EL (cell line): ENCODE measurements at places on chromosomes 16 and 17.
A peak's percentile ranks its signal among the peaks of the same experiment; 100 is the strongest.

GRCh38 chr17:64148699-64149098, 18.8 kb upstream of the ERN1 start:
- peak; percentile 22 for DNase-seq

DNA sequence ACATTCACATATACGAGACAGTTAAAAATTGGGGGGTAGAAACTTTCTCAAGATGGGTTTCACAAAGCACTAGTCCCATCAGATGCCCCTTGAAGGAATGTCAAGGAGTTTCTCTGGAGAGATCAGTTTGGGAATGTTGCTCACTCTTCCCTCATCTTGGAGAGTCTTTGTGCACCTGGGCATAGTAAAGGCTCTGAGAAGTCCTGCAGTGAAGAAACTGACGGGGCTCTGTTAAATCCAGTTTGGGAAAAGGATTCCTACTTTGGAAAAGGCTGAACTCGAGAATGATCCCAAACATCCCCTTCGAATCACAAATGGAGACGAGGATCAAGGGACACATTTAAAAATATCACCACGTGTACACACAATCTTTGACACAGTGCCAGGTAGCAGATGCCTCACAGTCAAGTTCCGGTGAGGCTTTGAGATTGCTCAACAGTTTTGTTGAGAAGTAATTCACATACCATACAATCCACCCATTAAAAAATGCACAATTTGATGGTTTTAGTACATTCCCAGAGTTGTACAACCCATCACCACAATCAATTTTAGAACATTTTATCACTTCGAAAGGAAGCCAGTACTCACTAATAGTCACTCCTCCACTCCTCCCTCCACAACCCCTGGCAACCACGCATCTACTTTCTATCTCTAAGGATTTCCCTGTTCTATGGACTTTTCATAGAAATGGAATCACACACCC, 203.4 kb upstream of the FOXF1 start:
- peak; percentile 57 for DNase-seq

DNA sequence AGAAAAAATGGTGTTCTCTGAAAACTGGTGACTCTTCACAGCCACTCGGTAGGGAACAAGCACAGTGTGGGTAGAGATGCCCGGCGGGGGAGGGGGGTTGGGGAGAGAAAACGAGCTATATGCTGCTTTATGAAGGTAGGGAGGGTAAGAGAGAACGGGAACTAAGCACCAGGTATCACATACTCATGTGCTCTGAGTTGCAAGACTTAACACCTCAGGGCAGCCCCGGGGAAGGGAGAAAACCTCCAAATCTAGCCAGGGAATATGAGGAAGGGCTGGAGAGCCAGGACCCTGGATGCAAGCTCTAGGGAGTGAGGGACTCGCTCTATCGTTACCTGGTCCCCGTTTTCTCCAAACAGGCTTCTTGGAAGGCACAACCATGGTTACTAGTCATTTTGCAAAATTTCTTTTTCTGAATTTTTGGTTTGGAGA, 35.3 kb downstream of the HIC1 start:
- DNase-seq, result no peak

DNA sequence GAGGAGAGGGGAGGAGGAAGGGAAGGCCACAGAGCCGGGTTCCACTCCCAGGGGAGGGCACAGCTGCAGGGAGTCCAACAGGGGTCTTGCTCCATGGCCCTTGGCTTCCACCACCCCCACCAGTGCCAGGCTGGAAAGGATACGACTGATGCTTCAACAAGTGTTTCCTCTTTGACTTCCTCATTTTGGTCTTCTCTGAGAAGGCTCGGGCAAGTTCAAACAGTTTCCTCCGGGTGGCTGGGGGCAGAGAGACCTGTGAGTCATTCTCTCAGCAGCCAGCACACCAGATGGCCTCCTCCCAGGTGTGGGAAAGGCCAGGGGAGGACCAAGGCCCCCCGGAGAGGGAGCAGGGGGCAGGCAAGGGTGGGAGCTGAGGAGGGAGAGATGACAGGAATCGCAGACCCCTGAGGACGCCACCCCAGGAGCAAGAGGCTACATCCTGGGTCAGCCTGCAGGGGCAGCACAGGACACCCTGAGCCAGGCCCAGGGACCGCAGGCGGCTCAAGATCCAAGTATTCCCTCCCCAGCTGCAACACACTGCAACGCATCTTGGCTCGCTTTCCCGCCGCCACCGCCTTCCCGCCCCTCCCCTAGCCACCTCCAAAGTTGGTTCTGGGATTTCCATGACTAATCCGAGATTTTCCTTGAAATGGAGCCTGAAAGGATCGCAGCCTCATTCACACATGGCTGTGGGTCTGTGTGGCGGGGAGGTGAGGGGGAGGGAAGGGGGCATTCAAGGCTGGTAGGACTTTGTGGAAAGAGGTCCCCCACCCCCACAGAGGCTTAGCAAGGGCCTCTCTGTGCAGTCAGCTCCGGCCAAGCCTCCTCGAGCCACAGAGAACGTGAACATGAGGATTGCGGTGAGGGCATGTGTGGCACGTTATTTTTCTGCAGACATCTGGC, 18.4 kb upstream of the MRPS23 start:
- peak; percentile 95 for DNase-seq

GRCh38 chr16:89040861-89041570, 52.6 kb upstream of the ACSF3 start:
- no peak for DNase-seq

DNA sequence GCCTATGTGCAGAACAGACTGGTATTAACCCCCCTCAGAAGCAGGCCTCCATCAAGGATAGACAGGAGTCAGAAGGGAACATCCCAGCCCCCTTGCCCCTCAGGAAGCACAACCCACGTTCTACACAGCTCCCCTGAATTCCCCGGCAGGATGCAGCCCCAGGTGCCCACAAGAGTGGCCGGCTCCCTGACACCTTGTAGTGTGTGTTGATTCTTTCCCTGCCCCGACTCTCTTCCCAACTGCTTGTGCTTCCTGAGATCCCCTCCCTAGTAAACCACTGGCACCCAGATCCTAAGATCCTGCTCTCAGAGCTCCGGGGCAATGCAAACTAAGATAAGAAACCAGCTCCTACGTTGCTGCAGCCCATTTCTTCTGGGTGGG, 34.8 kb upstream of the LITAF start:
- DNase-seq, result no peak

DNA sequence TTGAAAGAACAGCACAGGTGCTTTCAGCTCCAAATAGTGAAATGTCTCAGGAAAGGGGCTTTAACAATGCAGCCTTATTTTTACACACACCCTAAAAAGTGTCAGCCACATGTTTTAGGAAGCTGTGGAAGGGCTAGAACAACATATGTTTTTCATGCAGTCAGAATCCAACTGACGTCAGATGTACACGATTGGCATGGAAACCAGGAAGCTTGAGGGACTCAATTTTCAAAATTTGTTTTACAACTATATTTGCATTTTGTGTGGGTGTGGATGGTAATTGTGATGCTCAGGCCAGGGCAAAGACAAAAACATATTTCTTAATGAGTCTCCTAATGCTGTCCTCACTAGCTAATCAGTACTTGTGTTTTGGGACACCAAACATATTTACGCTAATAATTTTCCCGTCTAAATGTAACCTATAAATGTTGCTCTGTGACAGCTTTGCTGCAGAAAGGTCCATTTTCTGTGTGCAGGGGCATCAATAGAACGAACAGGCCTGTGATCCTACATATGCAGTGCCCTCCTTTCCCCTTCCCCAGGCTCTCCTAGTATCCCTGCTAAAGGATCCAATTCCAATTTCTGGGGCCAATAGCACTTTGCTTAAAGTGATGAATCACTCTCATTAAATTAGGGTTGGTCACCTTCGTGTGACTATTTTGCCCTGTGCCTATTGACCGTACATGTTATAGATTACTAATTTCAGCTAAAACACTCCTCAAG, 434.0 kb upstream of the CDH5 start:
- no peak for DNase-seq

DNA sequence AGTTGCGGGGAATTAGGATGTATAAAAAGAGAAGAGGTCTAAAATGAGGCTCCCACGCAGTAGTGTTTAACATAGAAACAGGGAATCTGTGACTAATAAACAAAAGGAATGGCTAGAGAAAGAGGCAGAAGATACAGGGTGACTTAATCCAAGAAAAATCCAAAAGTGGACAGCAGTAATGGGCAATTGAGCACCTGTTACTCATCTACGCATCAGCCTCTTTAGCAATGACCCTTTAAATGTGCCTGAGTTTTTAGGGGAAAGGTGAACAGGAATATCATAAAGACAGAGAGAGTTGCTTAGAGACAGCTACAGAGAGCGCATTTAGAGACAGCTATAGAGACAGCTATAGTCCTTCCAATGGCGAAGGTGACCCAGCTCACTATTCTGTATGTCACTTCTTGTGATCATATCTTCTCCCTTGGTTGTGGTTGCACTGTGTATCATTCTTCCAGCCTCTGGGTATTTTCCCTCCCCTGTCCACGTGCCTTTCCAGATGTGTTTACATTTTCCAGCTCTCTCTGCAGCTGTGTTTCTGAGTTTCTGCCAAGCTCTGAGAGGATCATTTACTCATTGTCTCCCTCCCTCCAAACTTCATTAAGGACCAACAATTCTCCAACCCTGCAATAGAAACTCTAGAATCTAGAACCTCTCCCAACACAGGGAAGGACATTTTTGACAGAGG, 61.5 kb downstream of the MYOCD start:
- peak; percentile 56 for DNase-seq

DNA sequence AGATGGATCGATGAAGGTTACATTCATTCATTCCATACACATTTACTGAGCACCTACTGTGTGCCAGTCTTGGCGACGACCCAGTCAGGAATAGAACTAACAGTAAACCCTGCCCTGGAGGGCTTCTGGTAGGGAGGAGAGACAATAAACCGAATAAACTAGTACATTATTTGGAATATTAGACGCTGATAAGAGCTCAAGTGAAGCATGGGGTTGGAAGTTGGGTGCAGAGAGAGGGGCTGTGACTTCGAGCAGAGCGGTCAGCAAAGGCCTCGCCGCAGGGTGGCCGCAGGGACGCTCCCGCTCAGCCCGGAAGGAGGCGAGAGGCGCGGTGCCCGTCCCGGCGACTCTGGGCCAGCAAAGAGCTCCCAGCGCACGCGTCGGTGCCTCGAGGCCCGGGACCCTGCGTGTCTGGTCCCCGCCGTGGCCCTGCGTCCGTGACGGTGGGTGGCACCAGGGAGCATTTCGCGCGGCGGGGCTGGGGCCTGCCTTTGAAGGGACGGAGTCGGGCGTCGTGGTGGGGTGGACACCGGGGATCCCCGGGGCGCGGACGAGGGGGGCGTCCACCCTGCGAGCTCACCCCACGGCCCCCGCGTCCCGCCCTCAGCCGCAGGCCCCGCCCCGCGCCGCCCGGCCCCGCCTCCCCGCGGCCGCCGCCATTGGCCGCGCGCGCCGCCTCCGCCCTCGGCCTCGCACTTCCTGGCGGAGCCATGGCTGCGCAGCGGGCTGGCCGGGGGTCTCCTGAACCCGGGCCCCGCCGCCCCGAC, at the start of gene KLHL36:
Gene KLHL36 (plus strand): TSS at position 684 of the 767 bp plus-strand sequence. CDS start 2,357 bp downstream, outside the sequence.
- peak; percentile 43 for DNase-seq

DNA sequence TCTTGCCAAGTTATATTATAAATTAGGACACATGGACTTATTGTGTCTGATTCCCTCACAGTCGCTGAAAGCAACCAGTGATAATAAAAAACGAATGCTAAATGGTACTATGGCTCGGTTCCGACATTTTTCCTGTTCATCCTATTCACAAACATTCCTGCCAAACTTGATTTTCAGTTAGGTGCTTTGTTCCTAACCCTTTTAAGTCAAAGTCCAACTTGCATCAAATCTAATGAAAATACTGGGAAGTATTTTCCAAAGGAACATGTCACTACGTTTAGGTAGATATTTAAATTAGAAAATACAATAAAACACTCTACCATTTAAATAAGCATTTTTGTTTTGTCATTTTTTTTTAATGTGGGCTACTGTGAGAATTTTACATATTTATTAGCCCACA, 21.0 kb downstream of the SETD6 start:
- DNase-seq, result no peak

- DNase-seq, result peak; percentile 83
These were observed 4.4 kb downstream of the MVP start for GRCh38 chr16:29824589-29825144.

DNA sequence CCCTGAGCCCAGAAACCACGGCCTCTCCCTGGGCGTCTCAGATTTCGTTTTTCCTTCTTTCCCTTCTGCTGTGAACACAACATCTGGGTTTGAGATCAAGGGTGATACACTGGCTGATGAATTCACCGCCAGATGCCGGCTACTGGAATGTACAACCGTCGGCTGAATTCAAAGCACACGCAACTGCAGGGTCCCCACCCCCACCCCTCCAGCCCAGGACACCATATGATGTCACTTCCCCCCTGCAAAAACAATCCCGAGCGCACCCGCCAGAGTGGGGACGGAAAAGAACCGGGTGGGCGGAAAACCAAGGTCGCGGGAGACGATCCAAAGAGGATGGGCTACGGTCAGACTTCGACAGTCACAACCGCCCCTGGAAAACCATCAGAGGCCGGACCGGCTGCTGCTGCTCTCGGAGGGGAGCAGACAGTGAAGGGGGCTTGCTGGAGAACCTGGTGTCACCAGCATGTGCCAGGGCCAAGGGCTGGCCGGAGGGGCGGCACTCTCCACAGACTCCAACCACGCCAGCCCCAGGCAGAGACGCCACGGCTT, 23.3 kb downstream of the CEP295NL start:
- peak; percentile 96 for DNase-seq

DNA sequence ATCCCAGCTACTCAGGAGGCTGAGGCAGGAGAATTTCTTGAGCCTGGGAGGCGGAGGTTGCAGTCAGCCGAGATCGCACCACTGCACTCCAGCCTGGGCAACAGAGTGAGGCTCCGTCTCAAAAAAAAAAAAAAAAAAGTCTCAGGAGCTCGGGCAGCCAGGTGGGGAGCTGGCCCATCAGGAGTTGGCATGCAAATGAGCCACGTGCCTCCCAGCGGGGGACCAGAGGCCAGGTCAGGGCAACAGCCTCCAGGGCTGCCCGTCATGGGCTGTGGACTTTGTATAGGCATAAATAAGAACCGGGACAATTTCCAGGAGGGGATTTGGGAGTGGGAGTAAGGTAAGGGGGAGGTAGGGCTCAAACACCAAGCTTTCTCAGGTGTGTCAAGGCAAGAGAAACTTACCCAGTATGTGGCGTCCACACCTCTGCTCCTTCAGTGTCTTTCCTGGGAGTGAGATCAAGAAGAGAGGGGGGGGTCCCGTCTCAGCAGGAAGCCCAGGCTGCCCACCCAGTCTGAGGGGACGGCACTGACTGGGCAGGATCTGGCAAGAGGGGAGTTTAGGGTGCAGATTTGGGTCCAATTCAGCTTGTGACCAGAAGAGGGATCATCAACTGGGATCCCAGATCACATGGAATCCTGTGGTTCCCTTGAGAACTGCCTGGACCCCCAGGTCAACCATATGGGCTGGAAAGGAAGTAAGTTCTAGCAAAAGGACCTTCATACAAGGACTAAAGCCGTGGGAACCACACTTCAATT, 22.3 kb upstream of the G6PC1 start:
- DNase-seq, result no peak

DNA sequence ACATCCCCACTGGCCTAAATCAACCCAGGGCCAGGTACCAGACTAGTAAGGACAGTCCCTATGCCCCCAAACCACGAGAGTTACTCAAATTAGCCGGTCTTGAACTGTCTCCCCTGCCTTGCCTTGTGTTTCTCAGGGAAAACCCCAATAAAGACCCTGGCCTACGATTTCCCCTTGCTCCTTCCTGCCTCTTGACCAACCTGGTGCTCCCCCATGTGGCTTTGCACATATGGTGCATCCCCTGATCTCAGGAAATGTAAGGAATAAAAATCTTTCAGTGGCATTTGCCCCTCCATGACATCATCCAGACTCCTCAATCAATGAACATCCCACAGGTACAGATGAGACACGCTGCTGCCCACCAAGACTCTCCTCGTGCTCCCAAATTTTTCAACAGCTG, 87.9 kb downstream of the ZNF18 start:
- DNase-seq, result no peak
